ENCODE measurements at places on chromosomes 3 and 15. TPM values are rescaled to one million over a fixed set of nuclear protein-coding genes. Genes with fewer than 3 reads are reported as not detected.

DNA sequence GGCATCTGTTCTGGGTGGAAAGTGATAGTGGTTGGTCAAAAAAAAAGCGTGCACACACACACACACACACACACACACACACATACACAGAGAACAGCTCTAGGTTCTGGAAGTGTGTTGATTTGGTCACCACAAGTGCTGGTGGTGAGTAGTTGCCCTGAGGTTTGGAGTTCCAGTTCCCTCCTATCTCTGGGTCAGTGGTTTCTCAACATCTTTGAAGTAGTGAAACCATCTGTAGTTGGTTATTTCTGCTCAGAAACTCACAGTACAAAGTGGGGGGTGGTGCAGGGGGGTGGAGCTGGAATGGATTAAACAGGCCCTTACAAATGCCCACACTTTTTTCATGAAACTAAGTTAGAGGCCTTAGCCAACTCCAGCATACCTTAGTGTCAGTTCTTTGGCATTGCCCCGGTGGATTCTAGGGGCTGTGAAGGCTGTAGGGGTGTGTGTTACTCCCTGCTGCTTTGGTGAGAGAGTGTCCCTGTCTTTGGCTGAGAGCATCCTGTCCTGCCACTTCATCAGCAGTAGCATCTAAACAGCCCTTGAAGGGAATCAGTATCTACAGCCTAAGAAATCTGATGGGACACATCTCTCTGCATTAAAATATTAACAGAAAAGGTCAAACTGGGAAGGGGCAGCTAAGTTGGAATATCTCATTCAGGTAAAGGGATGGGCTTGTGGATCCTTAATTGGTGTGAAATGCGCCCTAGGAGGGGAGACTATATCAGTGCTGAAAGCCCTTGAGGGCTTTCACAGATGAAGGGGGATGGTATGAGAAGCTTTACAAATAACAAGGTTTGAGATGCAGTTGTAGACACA is 20.6 kb downstream of the SMAD3 start:
- peak; percentile 70 for DNase-seq

GRCh38 chr15:45234562-45235235 is 17.3 kb upstream of the SLC28A2 start:
- no peak for DNase-seq

DNA sequence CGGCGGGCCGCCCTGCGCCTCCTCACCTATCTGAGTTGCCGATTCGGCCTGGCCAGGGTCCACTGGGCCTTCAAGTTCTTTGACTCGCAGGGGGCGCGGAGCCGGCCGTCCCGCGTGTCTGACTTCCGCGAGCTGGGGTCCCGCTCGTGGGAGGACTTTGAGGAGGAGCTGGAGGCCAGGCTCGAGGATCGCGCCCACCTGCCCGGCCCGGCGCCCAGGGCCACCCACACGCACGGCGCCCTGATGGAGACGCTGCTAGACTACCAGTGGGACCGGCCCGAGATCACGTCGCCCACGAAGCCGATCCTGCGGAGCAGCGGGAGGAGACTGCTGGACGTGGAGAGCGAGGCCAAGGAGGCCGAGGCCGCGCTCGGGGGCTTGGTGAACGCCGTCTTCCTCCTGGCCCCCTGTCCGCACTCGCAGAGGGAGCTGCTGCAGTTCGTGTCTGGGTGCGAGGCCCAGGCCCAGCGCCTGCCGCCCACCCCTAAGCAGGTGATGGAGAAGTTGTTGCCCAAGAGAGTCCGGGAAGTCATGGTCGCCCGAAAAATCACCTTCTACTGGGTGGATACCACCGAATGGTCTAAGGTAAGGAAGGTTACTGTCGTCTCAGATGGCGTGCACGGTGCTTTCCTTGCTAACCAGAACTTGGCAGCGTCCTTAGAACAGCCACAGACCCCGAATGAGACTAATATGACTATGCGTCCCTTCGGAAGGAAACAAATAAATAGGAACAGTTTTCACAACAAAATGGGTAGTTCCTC is 567 bp downstream of the TICRR start:
- DNase-seq: no peak

GRCh38 chr15:93469994-93470393 is 381.0 kb upstream of the RGMA start:
- DNase-seq: no peak

CHCHD4 gene
- polyA plus RNA-seq: 10.3 TPM

DNA sequence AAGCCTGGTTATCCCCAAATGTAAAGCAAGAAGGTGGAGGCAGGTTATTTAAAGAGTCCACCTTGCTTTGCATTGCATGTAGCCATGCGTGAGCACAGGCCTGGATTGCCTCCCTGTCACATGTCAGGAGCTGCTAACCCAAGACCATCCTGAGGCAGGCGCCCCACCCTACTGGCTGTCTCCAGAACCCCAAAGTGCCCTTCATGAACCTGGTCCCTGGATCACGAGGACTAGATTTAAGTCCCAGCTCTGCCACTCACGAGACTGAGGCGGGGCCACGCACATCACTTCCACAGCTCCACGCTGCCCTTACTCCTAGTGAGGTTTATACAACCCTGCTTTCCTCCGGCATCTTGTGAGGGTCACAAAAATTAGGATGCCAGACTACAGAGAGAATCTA is 17.6 kb downstream of the MRPL46 start:
- no peak for DNase-seq

DNA sequence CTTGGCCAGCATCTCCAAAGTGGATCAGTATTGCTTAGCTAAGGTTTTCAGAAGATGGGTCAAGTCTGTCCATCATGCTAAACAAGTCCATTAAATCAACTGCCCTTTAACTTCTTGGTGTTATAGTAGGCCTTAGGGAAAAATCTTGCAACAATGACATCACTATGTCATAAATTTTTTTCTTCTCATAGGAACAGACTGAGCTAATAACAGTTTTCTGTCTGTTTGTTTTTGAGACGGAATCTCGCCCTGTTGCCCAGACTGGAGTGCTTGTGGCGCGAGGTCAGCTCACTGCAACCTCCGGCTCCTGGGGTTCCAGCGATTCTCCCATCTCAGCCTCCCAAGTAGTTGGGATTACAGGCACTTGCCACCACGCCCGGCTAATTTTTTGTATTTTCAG is 94.2 kb downstream of the EFL1 start:
- DNase-seq: no peak

DNA sequence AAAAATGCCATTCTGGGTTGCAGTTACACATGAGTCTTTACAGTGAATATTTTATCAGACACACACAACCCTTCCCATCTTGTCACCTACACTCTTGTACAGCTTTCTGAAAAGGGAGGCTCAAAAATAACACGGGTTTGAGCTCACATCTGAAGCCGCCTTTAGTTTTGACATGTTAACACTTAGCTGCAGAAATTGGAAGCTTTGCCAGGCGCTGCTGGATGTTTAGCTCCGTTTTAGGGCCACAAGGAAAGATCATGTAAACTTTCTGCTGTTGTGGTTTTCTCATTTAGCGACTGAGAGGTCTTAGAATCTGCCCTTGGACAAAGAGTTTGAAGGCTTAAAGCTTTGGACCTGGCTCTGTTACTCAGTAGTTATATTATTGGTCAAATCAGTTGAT is 120.1 kb downstream of the OXNAD1 start:
- DNase-seq: no peak

DNA sequence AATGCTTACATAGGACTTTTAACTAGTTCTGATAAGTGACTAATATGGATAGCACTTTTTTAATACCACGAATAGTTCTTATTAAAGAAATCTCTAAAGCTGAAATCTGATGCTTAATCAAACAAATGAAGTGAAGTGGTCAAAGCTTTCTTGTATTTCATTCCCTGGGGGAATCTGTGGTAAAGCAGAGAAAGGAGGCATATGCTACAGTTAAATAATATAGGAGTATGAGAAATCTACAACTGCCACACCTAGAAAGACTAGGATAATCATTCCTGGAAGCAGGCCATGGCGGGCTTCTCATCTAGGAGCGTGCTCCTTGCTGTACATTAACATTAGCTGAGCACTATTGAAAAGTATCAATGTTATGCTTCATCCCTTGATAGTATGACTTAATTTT is 835.7 kb downstream of the OTOL1 start:
- no peak for DNase-seq

- no peak for DNase-seq
Measured at GRCh38 chr3:186273586-186273985, 88.4 kb downstream of the DGKG start.

DNA sequence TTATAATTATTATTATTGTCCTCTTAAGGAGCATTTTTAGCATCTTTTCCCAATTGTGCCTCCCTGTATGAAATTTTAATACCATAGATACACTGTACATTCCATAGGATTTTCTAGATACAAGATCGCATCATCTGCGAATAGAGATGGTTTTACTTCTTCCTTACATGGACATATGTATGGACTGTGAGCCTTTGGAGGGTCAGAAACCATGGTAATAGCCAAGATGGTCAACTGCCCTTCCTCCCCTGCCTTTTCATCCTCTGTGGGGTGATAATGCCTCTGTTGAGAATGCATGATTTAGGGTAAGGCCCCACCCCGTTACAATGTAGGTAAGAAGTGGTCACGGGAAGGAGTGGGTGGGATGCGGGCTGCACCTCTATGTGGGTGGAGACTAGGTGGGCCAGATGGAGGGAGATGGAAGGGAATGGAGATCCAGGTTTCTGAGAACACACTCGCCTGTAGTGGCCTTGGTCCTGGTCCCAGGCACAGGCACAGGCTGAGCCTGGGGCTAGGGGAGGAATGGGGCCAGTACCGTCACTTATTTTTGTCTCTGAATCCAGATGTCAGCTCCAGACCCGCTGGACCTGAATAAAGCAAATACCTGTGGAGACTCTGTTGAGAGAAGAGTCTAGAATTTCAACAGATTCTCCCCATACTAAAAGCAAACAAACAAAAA is 31.7 kb downstream of the GOLGA6A start:
- DNase-seq: no peak
